T-helper 2 cell treated with Interferon-gamma antibody and Interleukin-4, amounts not matched to agents 5 μg/mL and 100 μg/mL, for 36 hours (primary cell): ENCODE measurements at places on chromosomes 4 and X.

- no peak overlapping the region for H3K27ac ChIP-seq
- DNase-seq, result no peak
- H3K27me3 ChIP-seq, result no peaks in the 10 kb centered on the region
- no peak overlapping the region for H3K4me3 ChIP-seq
Measured at GRCh38 chr4:163665521-163666331, 171.2 kb downstream of the TMA16 start.

- DNase-seq, result no peak
- no peaks in the 10 kb centered on the region for H3K27me3 ChIP-seq
- no peaks in the 10 kb centered on the region for H3K4me1 ChIP-seq
- no peak overlapping the region for H3K27ac ChIP-seq
Measured at GRCh38 chrX:14729058-14729457, 143.8 kb downstream of the FANCB start.

DNA sequence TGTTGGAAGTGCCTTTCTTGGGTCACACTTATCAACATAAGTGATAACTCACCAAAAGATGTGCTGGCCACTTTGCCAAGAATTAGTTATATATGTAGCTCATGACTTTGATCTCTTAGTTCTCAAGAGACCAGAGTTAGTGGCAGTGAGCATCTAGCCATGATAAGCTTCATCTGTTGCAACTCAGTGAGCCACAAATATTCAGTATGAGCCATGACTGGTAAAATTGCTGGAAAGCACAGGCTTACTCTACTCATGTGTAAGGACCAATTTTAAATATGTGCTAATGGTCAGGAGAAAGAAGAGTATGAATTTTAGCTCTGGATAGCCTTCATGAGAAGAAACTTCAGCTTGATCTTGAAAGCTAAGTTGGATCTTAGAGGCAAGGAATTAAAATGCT lies 59.4 kb upstream of the TLL1 start:
- no peak for DNase-seq
- H3K27me3 ChIP-seq, result no peaks in the 10 kb centered on the region
- H3K4me3 ChIP-seq, result no peak overlapping the region
- no peaks in the 10 kb centered on the region for H3K36me3 ChIP-seq

GRCh38 chr4:155376387-155377268 lies at the start of gene MAP9:
MAP9 (minus strand) TSS chr4:155376965; CDS start chr4:155375850, 1,115 bp downstream.
- DNase-seq, result peak; percentile 86
- peaks cover 15% of the 10 kb centered on the region for H3K4me1 ChIP-seq
- H3K27me3 ChIP-seq, result no peaks in the 10 kb centered on the region
- peak within 1 kb of the TSS; percentile 89 for H3K4me3 ChIP-seq
- H3K27ac ChIP-seq, result peak within 1 kb of the TSS; percentile 76
